Activated gamma-delta T cell treated with Interleukin-2 at 50 U/mL for 16 hours (primary cell): ENCODE measurements at places on chromosomes 4 and X.

GRCh38 chr4:139801895-139802294 lies 136.3 kb downstream of the MGST2 start:
- DNase-seq = no peak

- DNase-seq = no peak
Measured at GRCh38 chr4:168856312-168856711, 153.7 kb downstream of the CBR4 start.

DNA sequence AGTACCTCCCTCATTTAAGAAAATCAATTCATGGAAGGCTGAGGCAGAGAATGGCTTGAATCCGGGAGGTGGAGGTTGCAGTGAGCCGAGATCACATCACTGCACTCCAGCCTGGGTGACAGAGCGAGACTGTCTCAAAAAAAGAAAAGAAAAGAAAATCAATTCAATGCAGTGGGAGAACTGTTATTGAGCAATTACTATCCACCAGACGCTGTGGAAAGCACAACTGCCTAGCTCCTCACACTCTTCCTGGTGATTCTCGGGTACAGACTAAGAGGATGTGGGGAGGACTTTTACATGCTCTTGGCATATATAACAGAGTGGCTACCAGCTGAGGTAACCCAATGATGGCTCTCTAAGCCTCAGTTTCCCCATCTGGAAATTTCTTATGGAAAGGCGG lies 2.7 kb upstream of the TMSB4X start:
- DNase-seq = no peak

GRCh38 chr4:88007304-88008121 lies at the start of gene PKD2:
TSS of gene PKD2 (plus strand) at chr4:88007635. CDS start at chr4:88007734, 99 bp downstream.
- DNase-seq = peak; percentile 64

GRCh38 chr4:129532573-129532972 lies 436.6 kb downstream of the C4orf33 start:
- no peak for DNase-seq

- DNase-seq = no peak
Measured at GRCh38 chr4:86035688-86036087, 324.2 kb downstream of the MAPK10 start.

DNA sequence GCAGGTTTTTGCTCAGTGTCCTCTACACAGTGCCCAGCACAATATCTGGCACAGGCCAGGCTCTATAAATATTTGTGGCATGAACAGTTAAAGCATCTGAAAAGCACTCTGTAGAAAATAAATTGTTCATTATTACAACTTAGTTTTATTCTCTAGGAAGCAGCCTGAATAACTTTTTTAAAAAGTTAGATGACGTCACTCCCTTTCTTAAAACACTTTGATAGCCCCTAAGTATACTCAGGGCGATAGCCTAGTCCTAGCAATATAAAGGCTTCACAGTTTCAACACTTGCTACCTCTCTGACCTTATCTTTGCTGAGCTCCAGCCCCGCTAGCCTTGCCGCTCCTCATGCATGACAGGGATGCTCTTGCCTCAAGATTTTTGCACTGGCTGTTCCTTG lies 80.6 kb downstream of the GPM6A start:
- DNase-seq = no peak

DNA sequence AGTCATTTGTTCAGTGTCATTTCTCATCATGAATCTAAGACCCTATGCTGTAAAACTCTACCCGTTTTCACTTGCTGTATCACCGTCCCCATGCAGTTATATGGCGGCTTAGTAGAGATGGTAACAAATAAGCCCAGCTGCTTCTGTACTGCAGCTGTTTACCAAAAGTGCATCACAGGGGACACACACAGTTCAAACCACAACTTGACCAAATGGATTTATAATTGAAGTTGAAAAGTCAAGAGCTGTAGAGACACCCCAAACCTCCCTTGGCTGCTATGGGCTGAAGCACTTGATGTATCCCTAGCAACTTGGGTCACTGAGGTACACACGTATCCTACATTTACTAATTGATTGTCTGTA lies 219.0 kb upstream of the FGF13 start:
- DNase-seq = no peak

DNA sequence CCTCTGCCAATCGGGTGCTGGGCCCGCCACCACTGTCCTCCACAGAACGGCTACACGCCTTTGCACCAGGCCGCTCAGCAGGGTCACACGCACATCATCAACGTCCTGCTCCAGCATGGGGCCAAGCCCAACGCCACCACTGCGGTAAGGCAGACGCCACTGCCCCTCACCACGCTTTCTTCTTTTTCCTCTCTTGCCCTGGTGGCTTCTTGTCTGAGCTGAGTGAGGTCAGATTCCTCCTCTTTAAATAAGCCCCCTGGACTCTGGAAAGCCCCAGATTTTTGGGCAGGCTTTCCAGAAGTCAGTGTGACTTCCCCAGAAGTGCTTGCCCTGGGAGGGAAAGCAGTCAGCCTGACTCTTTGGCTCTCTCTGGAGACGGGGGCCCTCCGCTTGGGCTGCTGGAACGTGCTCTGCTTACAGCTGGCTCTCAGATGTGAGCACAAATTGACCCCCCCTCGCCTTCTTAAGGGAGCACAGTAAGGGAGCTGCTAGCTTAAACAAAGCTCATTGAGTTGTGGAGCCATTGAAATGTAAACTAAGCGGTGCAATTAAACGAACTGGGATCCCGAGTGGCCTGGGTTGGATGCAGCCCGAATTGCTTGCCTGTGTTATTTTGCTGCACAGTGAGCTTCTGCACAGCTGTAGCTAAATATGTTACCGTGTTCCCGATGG lies 243.1 kb downstream of the ANK2 start:
- no peak for DNase-seq

GRCh38 chrX:149007423-149007822 lies 497.7 kb downstream of the IDS start:
- DNase-seq = no peak

DNA sequence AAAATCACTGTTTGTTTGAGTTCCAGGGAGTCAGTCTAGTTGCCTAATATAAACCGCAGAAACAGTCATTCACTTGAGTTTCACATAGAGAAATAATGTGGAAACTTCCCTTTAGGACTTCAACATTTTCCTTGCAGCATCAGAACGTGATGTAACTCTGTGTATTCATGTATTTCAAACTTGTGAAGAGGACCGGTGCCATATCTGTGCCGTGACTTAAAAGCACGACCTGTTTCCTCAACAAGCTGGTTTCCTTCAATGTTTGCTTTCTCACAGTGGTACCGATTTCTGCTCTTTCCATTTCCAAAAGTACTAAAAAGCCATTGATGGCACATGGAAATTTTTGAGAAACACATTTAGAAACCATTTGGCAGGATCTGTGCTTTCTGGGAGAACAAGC lies 166.6 kb upstream of the RAPGEF2 start:
- no peak for DNase-seq

- DNase-seq = no peak
Measured at GRCh38 chrX:16466640-16467432, 183.1 kb upstream of the S100G start.

DNA sequence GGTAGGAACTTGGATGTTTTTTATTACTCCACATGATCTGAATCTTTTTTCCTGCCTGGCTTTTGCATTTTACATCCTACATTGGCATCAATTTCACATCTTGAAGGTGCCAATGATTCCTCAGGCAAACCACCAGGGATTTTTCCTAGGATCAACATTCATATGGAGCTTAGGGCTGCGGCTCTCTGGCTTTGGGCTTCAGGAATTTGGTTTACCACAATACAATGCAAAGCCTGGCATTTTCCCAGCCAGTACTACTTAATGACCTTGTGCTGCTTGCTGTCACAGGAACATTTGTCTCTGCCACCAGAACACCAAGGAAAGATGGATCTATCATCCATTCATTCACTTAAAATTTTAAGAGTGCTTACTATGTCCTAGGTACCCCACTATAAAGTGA lies 180.7 kb downstream of the PDGFC start:
- no peak for DNase-seq

GRCh38 chr4:92050875-92051274 lies 252.9 kb upstream of the GRID2 start:
- no peak for DNase-seq

- no peak for DNase-seq
Measured at GRCh38 chr4:108619372-108620100, 840 bp upstream of the RPL34 start.

- no peak for DNase-seq
Measured at GRCh38 chr4:99219479-99219878, 433 bp upstream of the ADH6 start.

GRCh38 chr4:145589916-145590702 lies 29.1 kb upstream of the MMAA start:
- no peak for DNase-seq

- DNase-seq = no peak
Measured at GRCh38 chr4:10413177-10413576, 44.0 kb downstream of the ZNF518B start.

DNA sequence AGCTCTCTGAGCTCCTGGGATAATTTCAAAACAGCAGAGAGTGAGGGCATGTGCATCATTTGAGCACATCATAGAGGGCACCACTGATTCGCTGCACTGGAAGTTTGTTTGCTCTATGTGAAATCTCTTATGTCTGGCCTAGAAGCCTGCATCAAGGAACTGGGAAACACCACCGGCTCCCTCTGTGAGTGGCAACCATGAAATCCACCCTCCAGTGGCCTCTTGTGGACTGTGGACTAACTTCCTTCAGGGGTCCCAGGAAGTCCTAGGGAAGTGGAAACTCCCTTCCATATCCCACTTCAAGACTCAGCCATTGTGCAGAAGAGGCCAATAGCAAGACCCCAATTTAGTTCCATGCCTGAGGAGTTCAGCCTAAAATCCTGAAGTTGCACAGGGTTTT lies 48.0 kb upstream of the IGFBP7 start:
- DNase-seq = no peak

DNA sequence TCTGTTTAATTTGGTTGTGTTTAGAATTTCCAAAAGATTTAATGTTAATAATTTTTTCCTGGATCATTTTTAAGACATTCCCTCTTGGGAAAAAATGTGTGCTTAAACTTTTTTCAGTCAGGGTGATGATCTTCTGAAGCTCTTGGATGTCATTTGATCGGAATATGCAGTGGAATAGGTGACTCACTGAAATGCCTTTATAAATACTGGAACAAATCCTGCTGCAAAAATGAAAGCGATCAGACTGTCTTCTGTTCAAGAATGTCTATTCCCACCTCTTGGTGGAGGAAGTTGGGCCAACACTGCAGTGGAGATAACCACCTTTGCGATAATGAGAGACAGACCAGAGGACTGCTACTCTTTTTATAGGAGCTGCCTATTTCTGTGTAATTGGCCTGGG lies 46.7 kb downstream of the LARP1B start:
- DNase-seq = no peak

- no peak for DNase-seq
Measured at GRCh38 chr4:154529728-154530519, 20.3 kb downstream of the PLRG1 start.

GRCh38 chr4:73589261-73589847 lies 30.9 kb downstream of the RASSF6 start:
- DNase-seq = no peak

DNA sequence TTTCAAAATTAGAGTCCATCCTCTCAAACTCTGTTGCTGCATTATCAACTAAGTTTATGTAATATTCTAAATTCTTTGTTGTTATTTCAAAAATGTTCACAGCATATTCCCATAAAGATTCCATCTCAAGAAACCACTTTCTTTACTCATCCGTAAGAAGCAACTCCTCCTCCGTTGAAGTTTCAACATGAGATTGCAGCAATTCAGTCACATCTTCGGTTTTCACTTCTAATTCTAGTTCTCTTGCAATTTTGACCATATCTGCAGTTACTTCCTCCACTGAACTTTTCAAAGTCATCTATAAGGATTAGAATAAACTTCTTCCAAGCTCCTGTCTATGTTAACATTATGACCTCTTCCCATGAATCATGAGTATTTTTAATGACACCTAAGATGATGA lies 216.6 kb upstream of the SLC7A11 start:
- DNase-seq = no peak

DNA sequence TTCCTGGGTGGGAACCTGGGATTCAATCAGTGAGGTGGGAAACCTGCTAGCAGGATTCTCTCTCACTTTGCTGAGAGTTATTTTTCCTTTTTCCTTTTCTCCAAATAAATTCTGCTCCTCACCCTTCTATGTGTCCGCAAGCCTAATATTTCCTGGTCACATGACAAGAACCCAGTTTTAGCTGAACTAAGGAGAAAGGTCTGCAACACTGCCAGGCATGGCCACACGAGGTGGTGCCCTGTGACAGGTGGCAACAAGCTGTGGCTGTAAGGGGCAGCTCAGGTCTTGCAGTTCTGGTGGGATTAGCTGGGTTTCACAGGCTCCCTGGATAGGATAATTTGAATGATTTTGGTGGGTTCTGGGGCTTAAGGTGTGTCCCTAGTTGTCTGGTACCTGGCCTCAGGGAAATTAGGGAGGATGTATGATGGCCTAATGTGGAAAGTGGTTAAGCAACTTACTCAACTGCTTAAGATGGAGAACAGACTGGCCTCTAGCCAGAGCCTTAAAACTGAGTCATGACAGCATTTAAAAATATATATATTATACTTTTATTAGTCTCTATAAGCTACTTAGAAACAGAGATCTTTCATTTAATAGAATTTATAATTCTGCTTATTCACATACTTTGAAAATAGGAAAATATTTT lies 215.0 kb downstream of the IL15 start:
- DNase-seq = no peak

DNA sequence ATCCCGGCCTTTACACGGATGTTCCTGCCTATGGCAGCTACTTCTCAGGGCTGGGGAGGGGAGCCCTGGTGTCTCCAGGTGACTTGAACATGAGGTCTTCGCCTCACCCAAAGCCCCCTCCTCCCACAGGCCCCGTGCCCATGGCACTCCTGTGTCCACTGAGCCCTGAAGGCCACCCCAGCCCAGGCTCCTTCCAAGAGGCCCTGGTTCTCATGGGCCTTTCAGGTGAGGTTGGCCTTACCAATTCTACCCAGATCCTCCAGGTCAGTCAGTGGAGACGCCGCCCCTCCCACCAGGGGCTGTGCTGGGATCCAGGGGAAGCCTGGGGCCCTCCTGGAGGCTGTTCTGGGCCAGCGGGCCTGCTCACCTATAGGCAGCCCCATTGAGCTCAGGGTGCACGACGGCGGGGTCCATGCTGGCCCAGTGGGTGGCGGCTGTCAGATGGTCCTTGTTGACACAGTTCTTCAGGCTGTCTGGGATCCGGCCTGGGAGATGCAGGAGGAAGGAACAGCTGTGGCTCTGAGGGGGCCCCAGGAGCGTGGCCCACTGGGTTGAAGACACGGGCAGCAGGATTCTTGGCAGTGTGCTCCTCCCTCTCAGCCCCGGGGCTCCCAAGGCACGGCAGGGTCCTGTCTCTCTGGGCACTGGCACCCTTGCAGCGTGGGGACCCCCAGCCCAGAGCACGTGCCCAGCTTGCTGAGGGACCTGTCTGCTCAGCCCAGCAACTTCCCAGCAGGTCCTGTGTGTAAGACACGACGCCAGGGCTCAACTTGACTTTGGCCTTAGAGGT lies 36.2 kb downstream of the CTBP1 start:
- DNase-seq = no peak

- no peak for DNase-seq
Measured at GRCh38 chr4:120724656-120725055, 197.9 kb downstream of the PRDM5 start.

GRCh38 chr4:119314356-119314755 lies 7.6 kb downstream of the FABP2 start:
- DNase-seq = peak; percentile 19

- DNase-seq = no peak
Measured at GRCh38 chr4:104919406-104919805, 227.3 kb upstream of the TET2 start.

- DNase-seq = no peak
Measured at GRCh38 chr4:185304944-185305690, 90.6 kb downstream of the LRP2BP start.

- DNase-seq = no peak
Measured at GRCh38 chr4:136424052-136424451, 1108.2 kb downstream of the PCDH18 start.

- no peak for DNase-seq
Measured at GRCh38 chrX:18951032-18951431, 32.9 kb downstream of the PHKA2 start.
